Hindlimb muscle (tissue), 1 donor: ENCODE measurements at places on chromosomes 7 and 10.
A peak's percentile ranks its signal among the peaks of the same experiment; 100 is the strongest.

DNA sequence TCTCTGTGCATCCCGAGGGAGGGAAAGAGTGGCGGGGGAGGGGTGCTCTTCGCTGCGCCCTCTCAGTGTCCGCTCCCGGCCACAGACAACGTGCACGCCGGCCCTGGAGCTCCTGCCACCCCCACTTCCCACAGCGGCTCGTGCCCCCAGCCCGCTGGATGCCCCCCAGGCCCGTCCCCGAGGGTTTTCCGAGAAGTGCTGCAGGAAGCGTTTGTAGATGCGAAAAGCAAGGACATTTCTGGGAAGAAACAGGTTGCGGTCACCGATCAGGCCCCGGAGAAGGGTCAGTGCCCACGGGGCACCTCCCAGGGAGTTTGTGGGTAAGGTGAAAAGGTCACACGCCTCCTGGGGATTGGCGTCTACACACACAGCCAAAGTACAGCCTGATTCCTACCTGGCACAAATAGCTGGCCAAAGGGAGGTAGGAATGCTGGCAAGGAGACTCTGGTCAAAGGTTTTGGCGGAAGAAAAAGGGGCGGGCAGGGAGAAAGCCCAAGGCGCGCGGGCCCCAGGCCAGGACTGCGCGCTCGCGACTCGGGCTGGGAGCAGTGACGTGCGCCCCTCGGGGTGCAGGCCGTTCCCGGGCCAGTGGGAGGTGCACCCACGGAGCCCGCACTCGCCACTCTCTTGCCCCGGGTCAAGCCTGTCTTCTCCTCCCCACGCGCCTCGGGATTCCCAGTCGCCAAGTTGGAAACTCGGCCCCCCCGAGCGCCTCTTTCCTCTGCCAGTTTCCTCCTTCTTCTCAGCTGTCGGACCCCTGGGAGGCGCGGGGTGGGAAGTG is 1.5 kb upstream of the NRP1 start:
- DNase-seq = peak; percentile 67

GRCh38 chr7:133372337-133372736 is 119.5 kb downstream of the EXOC4 start:
- DNase-seq = no peak

DNA sequence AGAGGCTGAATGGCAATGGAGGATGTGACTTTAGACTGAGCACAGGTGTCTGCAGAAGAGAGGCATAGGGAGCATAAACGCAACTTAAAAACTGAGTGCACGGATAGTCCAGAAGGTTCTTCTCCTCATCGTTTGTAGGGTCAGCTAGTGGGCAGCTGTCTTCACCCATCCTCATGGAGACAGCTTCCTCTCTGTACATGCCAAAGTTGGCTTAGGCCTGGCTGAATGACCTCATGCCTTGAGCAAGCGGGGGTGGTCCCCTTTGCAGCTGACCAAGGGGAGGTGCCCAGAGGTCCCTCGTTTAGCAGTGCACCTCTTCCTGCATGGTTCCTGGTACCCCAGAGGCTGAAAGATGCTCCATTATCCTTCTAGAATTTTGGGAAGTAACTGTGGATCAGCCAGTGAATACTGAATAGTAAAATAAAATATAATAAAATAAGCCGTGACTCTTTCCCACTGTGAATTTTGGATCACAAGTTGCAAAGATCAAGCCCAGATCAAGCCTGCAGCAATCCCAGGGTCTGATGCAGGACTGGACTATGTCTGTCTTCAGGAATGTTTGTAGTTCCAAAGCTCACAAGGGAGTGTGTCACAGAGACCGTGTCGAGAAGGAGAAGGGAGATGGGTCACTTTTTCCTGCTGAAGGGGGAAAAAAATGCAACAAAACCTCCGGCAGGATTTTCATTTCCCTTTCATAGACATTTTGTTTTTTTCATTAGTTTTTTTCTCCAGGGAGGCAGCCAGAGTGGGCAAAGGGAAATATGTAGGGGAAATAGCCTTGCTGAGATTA is 295.3 kb upstream of the MKI67 start:
- peak; percentile 24 for DNase-seq

DNA sequence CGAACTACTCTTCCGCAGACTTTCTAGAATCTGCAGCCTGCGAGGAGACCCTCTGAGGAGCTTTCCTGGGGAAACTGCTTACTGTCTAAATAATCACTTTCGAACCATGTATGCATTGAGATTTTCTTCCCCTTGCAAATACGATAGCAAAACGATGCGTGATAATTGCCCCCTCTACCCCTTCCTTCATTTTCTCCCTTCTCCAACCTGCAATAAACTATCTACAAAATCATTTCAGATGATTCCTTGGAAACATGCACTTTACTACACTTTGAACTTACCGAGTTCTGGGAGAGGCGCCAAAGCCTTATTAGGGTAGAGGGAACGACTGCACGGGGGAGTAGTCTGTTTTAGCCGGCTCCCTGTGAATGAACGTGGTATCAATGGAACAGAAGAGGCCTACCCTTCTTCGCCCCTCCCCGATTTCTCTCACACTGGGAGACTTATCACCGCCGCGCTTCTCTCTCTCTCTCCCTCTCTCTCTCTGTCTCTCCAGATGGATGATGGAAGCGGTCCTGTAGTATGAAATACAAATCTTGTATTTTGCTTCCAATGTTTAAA is at the start of gene FGFBP3:
TSS of gene FGFBP3 (minus strand) at position 370 of the 561 bp plus-strand sequence. CDS start 517 bp downstream, outside the sequence.
- peak; percentile 62 for DNase-seq

DNA sequence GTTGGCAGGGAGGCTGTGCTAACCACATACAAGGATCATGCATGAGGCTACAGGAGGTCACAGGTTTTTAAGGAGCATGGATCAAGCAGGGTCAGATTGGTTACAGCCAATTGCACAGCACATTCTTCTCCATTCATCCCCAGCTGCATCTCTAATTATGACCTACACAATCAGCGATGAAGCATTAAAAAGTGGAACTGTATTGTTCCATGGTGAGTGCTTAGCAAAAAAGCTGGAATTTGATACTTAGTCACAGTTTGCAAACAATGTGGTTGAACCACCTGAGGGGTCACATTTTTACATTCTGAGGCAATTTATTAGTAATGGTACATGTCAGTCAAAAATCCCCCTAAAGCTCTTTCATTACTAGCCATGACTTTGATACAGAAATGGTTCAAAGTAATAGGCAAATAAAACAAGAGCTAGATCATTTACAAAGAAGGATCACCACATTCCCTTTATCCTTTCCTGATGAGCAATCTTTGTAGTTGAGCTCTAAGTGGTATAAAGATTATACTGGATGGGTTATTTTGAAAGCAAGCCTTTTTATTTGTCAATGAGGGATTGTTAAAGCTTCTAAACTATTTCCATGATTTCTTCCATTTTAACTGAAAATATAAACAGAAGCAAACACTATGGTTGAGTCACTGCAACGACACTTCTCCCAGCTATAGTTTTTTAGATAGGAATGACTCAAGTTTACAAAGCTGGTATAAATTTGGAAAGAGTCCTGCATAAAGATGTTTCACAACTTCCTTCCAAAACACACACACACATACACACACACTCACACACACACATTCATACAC is 217.8 kb upstream of the SEMA3A start:
- no peak for DNase-seq

DNA sequence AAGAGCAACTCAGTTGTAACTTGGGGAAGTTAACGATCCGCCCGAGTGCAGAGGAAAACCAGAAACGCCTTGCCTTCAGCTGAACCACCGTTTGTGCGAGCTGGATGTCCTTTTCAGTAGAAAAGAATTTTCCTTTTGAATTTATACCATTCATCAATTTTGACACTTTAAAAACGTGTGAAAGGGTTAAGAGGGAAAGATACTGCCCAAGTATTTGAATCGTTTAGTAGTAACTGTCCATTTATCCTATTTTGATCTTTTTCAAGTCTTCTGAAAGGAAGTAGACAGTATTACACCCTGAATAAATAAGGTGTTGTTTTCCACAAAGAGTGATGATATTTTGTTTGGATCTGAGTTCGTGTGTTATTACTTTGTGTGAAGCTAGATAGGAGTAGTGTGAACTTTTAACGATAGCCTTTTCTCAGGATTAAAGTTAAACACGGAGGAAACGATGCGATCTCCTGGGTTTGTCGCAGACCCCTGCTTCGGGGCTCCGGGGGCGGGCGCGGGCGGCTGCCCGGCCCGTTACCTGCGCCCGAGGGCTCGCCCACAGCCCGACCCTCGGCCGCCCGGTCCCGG is 830 bp upstream of the BMI1 start:
- no peak for DNase-seq

- no peak for DNase-seq
These were observed 38.5 kb downstream of the VIPR2 start for GRCh38 chr7:159105832-159106811.

DNA sequence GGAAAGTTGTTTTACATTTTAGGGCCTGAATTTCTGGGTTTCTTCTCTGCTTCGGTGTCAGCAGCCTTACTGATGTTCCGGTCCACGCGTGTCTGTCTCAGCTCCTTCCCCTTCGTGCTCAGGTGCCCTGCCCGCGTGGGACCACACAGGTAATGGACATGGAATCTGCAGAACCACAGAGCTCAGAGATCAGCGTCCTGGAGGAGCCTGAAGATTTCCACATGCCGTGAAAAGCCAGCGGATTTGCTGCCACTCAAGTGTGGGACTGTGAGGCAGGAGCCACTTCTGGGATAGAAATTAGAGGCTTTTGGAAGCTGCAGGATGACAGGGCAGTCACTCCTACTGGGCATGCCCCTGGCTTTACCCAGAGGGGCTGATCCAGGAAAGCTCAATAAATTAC is 666.1 kb upstream of the FOXK1 start:
- no peak for DNase-seq

DNA sequence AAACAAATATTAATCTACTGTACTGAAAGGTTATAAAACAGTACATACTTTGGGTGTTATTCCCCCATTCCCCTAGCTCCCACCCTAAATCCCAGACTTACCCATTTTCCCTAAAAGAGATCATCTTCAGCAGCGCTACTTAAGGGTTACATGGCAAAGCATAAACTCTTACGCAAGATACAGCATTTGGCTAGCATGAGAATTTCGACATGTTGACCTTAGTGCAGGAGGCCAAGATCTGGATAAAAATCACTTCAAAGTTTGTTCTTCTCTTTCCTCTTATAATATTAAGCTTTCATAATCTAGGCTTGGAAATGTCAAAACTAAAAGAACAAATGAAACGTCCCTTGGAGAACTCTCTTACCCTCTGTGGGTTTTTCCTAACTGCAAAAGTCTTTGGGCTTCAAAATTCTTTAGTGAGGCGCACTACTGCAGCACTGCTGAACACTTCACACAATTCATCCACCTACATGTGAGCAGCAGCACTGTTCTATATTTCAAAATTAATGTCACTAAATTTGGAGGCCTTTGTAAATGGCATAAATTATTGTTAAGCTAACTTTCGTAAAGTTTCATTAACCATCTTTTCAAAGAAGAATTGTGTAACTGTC is 59.5 kb upstream of the PDLIM1 start:
- no peak for DNase-seq

DNA sequence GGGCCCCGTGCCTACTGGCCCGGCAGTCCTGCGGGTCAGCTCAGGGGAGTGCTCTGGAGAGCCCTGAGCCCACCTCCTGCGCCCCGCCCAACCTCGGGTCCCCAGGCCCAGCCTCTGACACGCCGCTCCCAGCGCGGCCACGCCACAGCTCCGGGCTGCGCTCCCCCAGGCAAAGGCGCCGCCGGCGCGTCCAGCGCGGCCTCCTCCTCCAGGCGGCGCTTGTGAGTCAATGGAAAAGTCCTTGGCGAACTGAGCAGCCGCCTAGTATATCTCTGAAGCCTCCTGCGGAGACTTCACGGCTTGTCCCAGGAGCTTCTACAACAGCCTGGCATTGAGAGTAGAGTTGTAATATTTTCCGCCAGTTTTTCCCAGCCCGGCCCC is 29.5 kb upstream of the BMS1 start:
- peak; percentile 79 for DNase-seq

DNA sequence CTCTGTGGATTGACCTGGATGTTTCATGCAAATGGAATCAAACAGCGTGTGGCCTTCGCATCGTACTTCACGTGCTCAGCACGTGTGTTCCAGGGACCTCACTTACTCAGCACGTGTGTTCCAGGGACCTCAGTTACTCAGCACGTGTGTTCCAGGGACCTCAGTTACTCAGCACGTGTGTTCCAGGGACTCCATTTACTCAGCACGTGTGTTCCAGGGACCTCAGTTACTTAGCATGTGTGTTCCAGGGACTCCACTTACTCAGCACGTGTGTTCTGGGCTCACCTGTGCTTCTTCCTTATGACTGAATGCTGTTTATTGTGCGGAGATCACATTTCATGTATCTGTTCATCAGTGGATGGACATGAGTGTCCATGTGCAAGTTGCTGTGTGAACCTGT is 22.0 kb downstream of the INPP5A start:
- DNase-seq = no peak

- DNase-seq = no peak
These were observed 4.5 kb downstream of the STAM start for GRCh38 chr10:17648243-17649035.

DNA sequence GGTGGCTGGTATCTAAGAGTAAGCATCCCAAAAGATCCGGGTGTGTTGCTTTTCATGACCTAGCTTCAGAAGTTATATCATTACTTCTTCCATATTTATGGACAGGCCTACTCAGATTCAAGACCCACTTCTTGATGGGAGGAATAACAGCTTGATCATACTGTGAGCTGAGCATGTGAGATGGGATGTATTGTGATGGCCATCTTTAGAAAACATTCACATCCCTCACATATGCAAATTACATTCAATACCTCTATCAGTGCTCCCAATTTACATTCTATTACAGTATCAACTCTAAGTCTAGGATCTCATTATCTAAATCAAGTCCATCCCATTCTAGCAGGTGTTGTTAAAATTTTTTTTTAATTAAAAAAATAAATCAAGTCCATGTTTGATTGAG is 99.8 kb upstream of the OIT3 start:
- DNase-seq = no peak

DNA sequence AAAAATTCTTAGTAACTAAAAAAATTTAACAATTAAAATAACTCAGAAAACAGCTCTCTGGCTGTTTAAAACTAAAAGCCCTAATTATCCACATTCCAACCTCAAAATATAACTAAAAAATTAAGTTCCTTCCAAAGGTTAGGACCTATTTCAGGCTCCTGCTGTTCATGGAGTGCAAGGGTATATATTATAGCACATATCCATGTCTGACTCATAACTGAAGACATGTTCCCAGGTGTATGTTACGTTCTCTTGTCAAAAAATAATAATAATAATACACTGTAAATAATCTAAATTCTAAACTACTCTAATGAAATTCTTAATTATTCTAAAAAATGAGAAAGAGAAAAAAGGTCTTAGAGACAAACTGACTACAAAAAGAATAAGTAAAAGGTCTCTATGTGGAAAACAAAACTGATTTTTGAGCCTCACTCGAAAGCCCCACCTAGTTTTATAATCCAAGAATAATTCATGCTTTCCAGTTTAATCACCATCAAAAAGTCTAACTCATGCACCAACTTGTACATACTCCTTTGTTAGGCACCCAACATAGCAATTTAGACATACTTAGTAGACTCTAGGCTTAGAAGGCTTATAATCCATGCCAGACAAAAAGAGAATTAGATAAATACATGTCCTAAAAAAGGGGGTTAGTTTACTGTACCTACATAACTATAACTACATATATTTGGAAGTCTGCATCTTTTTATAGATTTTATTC is 171.4 kb downstream of the KMT2E start:
- no peak for DNase-seq

DNA sequence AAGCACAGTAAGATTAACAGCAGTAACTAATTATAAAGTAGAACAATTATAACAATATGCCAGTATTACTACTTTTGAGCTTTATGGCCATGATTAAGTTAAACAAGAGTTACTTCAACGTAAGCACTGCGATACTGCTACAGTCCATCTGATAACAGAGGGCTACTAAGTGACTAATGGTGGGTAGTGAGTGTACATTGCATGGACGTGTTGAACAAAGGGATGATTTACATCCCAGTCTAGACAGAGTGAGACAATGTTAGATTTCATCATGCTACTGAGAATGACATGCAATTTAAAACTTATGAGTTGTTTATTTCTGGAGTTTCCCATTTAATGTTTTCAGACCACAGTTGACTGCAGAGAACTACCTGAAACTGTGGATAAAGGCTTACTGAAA is 45.6 kb downstream of the TPST1 start:
- DNase-seq = no peak
